Stimulated activated CD8-positive, alpha-beta memory T cell treated with anti-CD3 and anti-CD28 coated beads, Interleukin-4, amount 100 ng/mL, for 1 hour (primary cell): ENCODE measurements at places on chromosomes 5 and 9.

- no peak for DNase-seq
Measured at GRCh38 chr5:31962871-31963307, 211.2 kb downstream of the GOLPH3 start.

- DNase-seq, result no peak
Measured at GRCh38 chr5:76787237-76787636, 31.6 kb upstream of the F2RL1 start.

- DNase-seq, result no peak
Measured at GRCh38 chr9:113668061-113668460, 204.5 kb downstream of the RGS3 start.

- DNase-seq, result no peak
Measured at GRCh38 chr5:125575891-125576505, 829.6 kb upstream of the ZNF608 start.

DNA sequence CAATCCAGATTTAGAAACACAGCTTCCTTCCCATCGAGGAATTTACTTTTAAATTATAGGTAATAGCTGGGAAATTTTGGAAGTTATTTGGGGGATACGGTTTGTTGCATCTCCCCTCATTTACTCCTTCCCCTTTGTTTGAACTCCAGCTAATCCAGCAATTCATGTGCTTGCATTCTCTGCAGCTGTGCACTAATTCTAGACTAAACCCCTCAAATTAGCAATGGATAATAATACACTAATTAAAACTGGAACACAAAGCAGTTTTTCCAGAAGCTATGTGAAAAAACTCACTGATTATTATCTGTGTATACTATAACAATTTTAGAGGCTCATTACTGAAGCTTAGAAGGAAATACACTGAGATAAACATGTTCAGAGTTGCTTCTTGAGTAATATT is 751.2 kb upstream of the ZNF608 start:
- DNase-seq, result no peak

DNA sequence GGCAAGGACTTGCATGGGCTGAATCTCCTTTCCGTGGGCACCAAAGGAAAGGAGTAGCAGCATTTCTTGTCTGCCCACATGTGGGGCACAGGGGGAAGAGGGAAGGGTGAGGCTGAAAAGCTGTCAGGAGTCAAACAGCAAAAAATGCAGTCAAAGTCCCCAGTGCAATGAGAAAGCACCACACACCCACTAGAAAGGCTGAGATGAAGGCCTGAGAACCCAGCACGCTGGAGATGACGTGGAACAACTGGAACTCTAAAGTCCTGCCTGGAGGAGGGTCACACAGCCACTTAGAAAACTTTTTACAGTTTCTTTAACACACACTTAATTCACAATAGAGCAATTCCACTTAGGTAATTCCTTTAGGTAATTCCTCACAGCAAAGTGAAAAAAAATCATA is 94.6 kb upstream of the IGFBPL1 start:
- no peak for DNase-seq

DNA sequence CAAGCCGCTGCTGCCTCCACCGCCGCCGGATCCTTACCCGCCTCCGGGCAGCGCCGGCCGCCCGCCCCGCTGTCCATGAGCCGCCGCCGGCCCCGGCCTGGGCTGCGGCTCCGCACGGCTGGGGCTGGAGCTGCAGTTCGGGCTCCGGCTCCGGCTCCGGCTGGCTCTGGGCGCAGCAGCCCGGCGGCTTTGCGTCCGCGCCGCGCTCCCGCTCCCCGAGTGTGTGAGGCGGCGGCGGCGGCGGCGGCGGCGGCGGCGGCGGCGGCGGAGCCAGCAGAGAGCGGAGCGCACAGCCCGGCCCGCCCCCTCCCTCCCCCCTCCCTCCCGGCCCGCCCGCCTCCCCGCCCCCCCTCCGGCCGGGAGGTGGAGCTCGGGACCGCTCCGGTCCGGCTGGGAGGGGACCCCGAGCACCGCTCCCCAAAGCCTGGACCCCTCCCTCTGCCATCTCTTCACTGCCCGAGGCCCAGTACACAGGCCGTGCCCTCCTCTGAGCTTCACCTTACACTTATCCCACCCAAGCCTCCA is at the start of gene PCDH1:
Gene PCDH1, minus strand, starts transcription at position 225 of the 525 bp plus-strand sequence. Its CDS starts 148 bp downstream, at position 77.
- DNase-seq, result no peak

GRCh38 chr5:87551911-87552310 is 139.2 kb upstream of the CCNH start:
- no peak for DNase-seq

- DNase-seq, result no peak
Measured at GRCh38 chr5:112694853-112695709, 42.6 kb upstream of the APC start.
